Fibroblast of lung (primary cell): ENCODE measurements at places on chromosomes 3 and 15. TPM values are rescaled to one million over a fixed set of nuclear protein-coding genes. Genes with fewer than 3 reads are reported as not detected.

Gene ISG20
- total RNA-seq, result 3.0 and 3.1 TPM in 2 replicates

Gene TMC3
- not detected in 2 replicates for total RNA-seq

Gene GOLGA8G
- total RNA-seq, result not detected in 2 replicates

Gene NR1I2
- under 0.01 TPM in 1 of 2 replicates, not detected in the other for total RNA-seq

Gene CIDEC
- 0.17 TPM in 1 of 2 replicates, not detected in the other for total RNA-seq

Gene SEMA5B
- total RNA-seq, result not detected in 2 replicates

Gene TMEM212
- not detected in 2 replicates for total RNA-seq

Gene SELENOT
- 52.1 and 130 TPM in 2 replicates for total RNA-seq

Gene CKMT1A
- not detected in 2 replicates for total RNA-seq

Gene CPN2
- not detected in 2 replicates for total RNA-seq

GRCh38 chr15:76464247-76464646 lies 127.7 kb downstream of the ISL2 start:
- H3K36me3 ChIP-seq, result no peaks in the 10 kb centered on the region
- H3K27me3 ChIP-seq, result no peaks in the 10 kb centered on the region
- no peaks in the 10 kb centered on the region for H3K4me1 ChIP-seq
- no peak overlapping the region for H3K4me3 ChIP-seq

DNA sequence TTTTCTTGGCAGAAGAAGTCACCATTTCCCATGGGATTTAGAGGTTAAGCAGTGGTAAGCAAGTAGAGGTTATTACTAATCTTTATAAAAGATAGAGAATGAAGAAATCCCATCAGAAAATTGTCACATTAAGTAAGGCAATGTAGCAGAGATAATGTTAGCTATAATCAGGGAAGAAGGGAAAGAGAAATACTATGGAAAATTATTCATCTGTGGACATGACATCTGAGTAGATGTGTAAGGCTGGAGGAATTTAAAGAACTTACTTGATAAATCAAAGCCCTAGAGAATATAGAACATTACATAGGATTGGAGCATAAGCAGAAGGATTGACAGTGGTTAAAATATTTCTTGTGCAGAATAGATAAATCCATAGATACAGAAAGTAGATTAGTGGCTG lies 553.1 kb upstream of the CBLB start:
- no peaks in the 10 kb centered on the region for H3K4me1 ChIP-seq
- DNase-seq, result peak; percentile 12
- H3K36me3 ChIP-seq, result no peaks in the 10 kb centered on the region
- no peaks in the 10 kb centered on the region for H3K27me3 ChIP-seq
- H3K4me3 ChIP-seq, result no peak overlapping the region
- no peak overlapping the region for H3K27ac ChIP-seq

GRCh38 chr15:65303687-65304380 lies 643 bp upstream of the RNU5B-1 start:
- no peaks in the 10 kb centered on the region for H3K4me1 ChIP-seq
- no peaks in the 10 kb centered on the region for H3K27me3 ChIP-seq
- H3K36me3 ChIP-seq, result no peaks in the 10 kb centered on the region
- H3K27ac ChIP-seq, result peak overlapping the region; percentile 96
- DNase-seq, result peak; percentile 68

- peaks cover 2% of the 10 kb centered on the region for H3K36me3 ChIP-seq
- H3K4me1 ChIP-seq, result no peaks in the 10 kb centered on the region
- DNase-seq, result peak; percentile 39
- peak overlapping the region; percentile 45 for H3K4me3 ChIP-seq
Observed at GRCh38 chr15:82047453-82048400, 1.9 kb upstream of the MEX3B start.

GRCh38 chr3:102060814-102061213 lies 211.5 kb downstream of the NFKBIZ start:
- no peak overlapping the region for H3K27ac ChIP-seq
- H3K27me3 ChIP-seq, result no peaks in the 10 kb centered on the region
- H3K4me1 ChIP-seq, result no peaks in the 10 kb centered on the region
- no peaks in the 10 kb centered on the region for H3K36me3 ChIP-seq

DNA sequence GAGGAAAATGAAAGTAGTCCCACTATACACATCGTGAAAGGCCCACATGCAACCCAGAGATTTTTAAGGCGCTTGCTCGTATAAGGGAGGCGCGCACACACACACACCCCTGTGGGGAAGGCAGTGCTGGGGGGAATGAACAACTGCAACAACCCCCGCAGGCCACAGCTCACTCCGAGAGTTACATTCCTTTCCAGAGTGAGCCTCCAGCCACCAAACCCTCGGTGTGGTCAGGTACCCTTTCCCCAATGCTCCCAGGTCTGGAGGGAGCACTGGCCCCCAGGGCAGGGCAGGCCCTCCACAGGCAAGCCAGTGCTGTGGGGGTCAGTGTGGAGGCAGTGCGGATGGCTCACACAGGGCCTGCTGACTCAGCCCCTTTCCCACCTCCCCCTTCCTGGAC lies 115.6 kb downstream of the OCA2 start:
- no peaks in the 10 kb centered on the region for H3K27me3 ChIP-seq
- H3K4me1 ChIP-seq, result no peaks in the 10 kb centered on the region
- no peak overlapping the region for H3K4me3 ChIP-seq
- no peak overlapping the region for H3K27ac ChIP-seq
- H3K36me3 ChIP-seq, result no peaks in the 10 kb centered on the region

GRCh38 chr3:14874784-14875183 lies 56.0 kb downstream of the FGD5 start:
- no peaks in the 10 kb centered on the region for H3K4me1 ChIP-seq
- no peaks in the 10 kb centered on the region for H3K36me3 ChIP-seq
- no peaks in the 10 kb centered on the region for H3K27me3 ChIP-seq
- no peak overlapping the region for H3K4me3 ChIP-seq
- DNase-seq, result no peak

- H3K27ac ChIP-seq, result no peak overlapping the region
- no peak overlapping the region for H3K4me3 ChIP-seq
- no peaks in the 10 kb centered on the region for H3K4me1 ChIP-seq
- no peaks in the 10 kb centered on the region for H3K27me3 ChIP-seq
- DNase-seq, result no peak
- H3K36me3 ChIP-seq, result no peaks in the 10 kb centered on the region
Observed at GRCh38 chr3:3853544-3853943, 54.3 kb downstream of the LRRN1 start.

DNA sequence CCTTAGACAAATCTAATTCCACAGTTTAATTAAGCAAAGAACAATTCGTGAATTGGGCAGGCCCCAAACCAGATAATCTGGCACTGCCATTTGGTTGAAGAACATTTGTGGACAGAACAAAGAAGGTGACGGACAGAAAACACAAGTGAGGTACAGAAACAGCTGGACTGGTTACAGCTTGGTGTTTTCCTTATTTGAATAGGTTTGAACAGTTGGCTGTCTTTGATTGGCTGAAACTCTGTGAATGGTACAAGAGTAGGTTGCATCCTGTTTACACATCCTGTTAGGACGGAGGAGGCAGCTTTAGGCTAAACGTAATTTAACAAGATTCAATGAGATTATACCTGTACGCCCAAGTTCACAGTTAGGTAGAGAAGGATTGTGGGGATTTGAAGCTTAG lies 114.4 kb downstream of the LPP start:
- no peaks in the 10 kb centered on the region for H3K27me3 ChIP-seq
- H3K4me1 ChIP-seq, result peaks cover 62% of the 10 kb centered on the region
- H3K4me3 ChIP-seq, result no peak overlapping the region
- H3K36me3 ChIP-seq, result no peaks in the 10 kb centered on the region
- no peak for DNase-seq

GRCh38 chr3:13594991-13595421 lies 46.1 kb downstream of the FBLN2 start:
- no peak overlapping the region for H3K4me3 ChIP-seq
- no peaks in the 10 kb centered on the region for H3K36me3 ChIP-seq
- DNase-seq, result no peak
- H3K27ac ChIP-seq, result no peak overlapping the region

DNA sequence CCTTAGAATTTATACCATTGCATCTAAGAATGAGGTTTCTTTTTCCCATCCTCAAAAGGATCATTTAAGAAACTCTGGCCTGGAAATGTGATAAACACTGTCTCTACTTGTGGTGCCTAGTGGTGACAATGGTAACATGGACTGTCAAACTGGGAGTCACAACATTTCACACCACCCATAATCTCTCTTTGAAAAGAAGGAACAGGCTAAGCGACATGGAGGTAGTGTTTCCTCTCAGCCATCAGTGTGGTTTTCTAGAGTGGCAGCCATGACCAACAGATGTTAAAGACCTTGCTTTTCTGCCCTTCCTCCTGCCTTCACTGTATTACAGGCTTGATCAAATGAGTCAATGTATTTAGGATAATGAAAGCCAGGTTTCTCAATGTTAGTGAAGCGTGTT lies 283.1 kb upstream of the STAC start:
- DNase-seq, result no peak
- H3K36me3 ChIP-seq, result no peaks in the 10 kb centered on the region
- H3K27me3 ChIP-seq, result no peaks in the 10 kb centered on the region
- H3K27ac ChIP-seq, result no peak overlapping the region

DNA sequence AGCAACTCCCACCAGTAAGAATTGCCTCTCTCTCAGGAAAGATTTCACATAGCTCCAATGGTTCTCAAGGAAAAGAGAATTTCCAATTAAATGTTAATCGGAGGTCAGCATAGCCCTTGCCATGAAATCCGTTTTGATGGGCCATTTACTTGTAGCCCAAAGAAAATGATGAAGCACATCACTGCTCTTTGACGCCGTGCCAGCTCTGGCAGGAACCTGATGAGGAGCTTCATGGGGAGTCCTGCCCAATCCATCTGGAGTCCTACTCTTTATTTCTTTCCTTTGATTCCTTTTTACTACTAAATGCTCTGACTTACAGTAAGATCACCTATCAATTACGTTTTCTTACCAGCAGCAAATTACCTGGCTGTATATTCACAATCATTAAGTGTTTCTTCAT lies 84.7 kb downstream of the FGF12 start:
- H3K36me3 ChIP-seq, result no peaks in the 10 kb centered on the region
- H3K27ac ChIP-seq, result no peak overlapping the region
- H3K4me3 ChIP-seq, result no peak overlapping the region
- H3K4me1 ChIP-seq, result no peaks in the 10 kb centered on the region

DNA sequence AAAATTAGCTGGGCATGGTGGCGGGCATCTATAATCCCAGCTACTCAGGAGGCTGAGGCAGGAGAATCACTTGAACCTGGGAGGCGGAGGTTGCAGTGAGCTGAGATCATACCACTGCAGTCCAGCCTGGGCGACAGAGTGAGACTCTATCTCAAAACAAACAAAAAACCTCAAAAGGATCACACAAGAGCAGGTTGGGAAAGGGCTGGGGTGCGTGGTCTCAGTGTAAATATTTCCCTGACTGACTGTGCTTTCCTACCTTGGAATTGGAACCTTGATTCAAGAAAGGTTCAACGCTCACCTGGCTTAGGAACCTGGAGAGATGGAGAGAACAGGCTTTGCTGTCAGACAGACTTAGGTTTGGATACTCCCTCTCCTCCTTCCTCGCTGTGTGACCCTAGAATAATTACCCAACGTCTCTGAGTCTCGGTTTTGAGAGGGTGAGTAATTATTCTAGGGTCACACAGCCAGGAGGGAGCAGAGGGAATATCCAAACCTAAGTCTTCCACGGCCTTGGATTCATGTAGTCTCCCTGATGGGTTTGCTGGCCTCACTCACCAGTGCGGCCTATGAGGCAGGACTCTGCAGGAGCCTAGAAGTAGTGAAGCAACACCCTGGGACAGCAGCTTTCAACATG lies 24.6 kb downstream of the CYP19A1 start:
- no peaks in the 10 kb centered on the region for H3K27me3 ChIP-seq
- DNase-seq, result no peak
- H3K27ac ChIP-seq, result no peak overlapping the region
- no peaks in the 10 kb centered on the region for H3K36me3 ChIP-seq
